Fibroblast of pulmonary artery (primary cell): ENCODE measurements at places on chromosomes 16 and 17.

GRCh38 chr16:49482690-49483089 lies 109.1 kb downstream of the C16orf78 start:
- no peak for DNase-seq

DNA sequence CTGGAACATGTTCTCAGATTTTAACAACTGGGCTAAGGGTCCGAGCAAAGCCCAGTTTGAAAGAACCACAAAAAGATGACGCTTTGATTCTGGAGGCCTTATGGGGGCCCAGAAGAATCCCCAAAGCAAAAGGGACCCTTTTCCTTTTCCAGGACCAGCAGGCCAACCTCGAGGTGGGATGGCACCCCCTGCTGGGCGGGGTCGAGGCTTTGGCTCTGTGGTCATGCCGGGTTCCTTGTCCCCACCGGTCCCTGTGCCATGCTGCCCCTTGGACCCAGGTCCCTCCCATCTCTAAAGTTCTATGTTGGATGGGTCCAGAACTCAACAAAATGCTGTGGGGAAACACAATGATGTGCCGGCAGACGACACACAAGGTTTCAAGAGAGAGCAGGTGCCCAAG lies 30.9 kb downstream of the TMEM204 start:
- no peak for DNase-seq

DNA sequence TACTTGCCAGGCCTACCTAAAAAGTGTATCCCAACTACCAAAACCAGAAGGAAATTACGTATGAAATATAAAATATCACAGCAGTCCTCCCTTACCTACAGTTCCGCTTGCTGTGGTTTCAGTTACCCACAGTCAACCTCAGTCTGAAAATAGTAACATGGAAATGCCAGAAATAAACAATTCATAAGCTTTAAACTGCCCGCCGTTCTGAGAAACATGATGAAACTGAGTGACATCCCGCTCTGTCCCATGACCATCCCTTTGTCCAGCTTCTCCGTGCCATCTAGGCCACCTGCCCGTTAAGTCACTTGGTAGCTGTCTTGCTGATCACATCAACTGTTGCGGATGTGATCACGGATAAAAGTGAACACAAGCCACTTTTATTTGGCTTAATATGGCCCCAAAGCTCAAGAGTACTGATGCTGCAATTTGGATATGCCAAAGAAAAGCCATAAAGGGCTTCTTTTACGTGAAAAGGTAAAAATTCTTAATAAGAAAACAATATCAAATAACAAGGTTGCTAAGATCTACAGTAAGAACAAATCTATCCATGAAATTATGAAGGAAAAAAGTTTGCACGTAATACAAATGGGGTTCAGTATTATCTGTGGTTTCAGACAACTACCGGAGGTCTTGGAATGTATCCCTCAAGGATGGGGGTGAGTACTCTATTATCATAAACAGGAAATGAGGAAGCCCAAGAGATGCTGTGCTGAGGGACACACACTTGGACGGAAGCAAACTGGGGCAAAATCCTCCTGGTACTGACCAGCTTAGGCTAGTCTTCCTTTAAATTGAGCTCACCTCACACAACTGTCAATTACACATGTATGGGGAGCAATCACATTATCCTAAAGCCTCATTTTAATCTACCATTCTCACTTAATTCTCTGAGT lies 8.2 kb downstream of the USP22 start:
- DNase-seq: no peak

GRCh38 chr17:2400877-2401425 lies at the start of gene MNT:
TSS of gene MNT (minus strand) at chr17:2401060. CDS start at chr17:2400712, 348 bp downstream.
- DNase-seq: peak; percentile 96

DNA sequence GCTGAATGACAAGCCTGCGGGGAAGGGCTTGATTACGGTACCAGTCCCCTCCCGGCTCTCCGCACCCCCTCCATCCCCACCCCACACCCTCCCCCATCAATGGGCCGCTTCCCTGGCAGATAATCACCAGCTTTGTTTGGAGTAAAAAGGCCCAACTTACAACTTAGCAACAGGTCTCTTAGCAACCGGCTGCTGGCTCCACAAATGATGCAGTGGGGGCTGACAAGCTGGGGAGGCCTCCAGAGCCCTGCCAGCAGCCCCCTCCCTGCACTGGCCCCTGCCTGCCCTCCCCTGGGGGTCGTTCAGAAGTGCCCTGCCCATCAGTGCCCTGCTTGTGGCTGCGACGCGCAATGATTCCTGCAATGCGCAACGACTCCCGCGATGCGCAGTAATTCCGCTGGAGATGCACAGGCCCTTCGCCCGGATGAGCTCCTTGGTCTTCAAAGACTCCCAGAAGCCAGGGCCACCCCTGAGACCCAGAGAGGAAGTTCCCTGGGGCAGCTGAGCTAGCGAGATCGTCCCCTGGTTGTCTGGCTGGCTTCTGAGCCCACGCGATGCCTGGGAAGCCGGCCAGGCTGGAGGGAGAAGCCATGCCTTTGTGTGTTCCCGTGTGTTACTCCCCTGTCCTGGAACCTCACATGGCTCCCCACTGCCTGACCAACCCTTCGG lies 23.3 kb downstream of the CPNE2 start:
- DNase-seq: peak; percentile 69

DNA sequence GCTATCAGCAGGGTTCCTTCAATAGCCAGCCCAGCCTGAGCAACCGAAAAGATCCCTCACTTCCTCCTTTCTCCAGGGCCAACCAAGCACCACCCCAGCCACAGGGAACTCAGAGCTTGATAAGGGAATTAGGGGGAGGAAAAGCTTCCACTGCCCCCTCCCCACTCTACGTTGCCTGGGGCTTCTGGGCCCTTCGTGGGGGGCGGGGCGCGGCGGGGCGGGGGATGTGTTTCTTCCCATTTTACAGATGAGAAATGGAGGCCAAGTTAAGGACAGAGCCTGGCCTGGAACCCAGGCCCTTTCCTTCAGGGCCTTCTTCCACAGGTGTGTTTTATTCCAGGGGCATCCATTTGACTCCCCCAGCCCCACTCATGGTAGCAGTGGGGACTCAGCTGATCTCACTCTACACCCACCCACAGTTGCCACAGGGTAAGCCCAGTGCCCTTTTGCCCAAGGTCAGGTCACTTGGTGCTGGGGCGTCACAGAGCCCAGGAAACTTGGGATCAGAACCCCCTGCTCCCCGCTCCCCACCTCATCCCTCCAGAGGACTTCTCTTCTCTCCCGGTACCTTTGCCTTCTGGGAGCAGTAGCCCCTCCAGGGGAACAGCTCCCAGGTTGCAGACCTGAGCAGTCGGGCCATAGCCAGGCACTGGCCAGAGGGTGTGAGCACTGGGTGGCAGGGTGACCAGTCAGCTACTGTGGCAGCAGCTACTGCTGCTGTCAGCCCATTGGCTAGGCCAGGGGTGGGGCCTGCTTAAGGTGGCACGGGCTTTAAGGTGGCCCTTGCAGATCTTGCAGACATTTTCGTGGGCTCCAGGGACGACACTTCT lies at the start of gene LDHD:
Gene LDHD, minus strand, starts transcription at position 700 of the 830 bp plus-strand sequence. Its CDS starts 60 bp downstream, at position 640.
- DNase-seq: peak; percentile 58

DNA sequence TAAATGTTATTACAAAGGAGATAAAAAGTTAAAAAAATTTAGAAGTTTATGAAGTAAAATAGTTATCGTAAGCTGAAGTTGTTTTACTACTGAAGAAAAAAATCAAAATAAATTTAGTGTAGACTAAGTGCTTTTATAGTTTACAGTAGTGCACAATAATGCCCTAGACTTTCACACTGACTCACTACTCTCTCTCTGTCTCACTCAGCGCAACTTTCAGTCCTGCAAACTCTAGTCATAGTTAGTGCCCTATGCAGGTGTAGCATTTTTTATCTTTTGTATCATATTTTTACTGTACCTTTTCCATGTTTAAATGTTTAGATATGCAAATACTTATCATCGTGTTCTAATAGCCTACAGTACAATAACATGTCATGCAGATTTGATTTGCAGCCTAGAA lies 17.7 kb upstream of the TOM1L1 start:
- no peak for DNase-seq

GRCh38 chr17:63240106-63240505 lies 206.0 kb downstream of the CYB561 start:
- no peak for DNase-seq

DNA sequence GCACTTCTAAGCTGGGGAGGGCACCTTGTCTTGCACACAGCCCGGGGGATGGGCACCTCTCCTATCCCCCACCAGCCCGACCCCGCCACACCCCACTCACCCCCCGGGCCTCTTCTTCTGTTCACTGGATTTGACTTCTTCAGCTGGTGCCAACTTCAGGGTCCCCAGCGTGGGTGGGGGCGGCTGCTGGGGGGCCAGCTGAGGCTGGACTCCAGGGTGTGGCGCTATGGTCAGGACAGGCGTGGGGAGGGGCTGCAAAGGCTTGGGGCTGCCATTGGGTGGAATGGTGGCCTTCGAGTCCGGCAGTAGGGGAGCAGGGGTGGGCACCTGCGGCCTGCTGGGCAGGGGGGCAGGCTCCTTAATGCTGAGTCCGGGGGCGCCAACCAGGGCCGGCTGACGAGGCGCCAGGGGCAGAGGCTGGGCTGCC lies 6.1 kb downstream of the MNT start:
- no peak for DNase-seq

- DNase-seq: peak; percentile 69
Measured at GRCh38 chr17:68613739-68614298, 12.7 kb upstream of the FAM20A start.

- DNase-seq: no peak
Measured at GRCh38 chr16:83581994-83582747, 225.6 kb upstream of the HSBP1 start.

- DNase-seq: peak; percentile 66
Measured at GRCh38 chr17:17840751-17841591, 4.2 kb upstream of the SREBF1 start.

GRCh38 chr17:42554250-42555121 lies 1.8 kb downstream of the HSD17B1 start:
- peak; percentile 76 for DNase-seq
